Cortex of kidney (tissue), 1 donor: ENCODE measurements at places on chromosomes 1 and 21.

DNA sequence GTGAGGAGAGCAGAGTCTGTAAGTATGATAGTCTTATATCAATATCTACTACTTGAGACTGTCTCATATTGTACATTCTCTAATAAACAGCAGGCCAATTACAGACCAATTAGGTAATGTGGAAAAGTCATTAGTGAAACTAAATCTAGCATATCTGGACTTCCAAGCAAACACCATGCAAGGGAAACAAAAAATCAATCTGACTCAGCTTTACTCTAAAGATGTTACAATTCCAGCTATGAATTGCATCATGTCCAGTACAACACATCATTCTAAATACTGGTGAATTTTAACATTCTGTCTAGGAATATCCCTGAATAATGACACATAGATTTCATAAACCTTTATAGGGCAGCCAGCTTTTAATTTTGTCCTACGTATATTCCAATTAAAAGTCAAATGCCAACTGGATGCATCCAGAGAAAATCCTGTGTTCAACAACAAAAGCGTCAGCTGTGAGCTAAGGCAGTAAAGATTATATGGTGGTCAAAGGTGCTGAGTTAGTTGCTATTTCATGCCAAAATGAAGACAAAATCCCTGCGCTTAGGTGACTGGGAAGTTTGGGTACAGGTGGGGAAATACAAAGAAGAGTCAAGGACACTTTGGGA is 159.3 kb downstream of the TTLL7 start:
- no peak for DNase-seq

- no peak for DNase-seq
Measured at GRCh38 chr1:938088-938683, 14.5 kb downstream of the SAMD11 start.

GRCh38 chr1:246969621-246970020 is 37.9 kb upstream of the AHCTF1 start:
- no peak for DNase-seq

DNA sequence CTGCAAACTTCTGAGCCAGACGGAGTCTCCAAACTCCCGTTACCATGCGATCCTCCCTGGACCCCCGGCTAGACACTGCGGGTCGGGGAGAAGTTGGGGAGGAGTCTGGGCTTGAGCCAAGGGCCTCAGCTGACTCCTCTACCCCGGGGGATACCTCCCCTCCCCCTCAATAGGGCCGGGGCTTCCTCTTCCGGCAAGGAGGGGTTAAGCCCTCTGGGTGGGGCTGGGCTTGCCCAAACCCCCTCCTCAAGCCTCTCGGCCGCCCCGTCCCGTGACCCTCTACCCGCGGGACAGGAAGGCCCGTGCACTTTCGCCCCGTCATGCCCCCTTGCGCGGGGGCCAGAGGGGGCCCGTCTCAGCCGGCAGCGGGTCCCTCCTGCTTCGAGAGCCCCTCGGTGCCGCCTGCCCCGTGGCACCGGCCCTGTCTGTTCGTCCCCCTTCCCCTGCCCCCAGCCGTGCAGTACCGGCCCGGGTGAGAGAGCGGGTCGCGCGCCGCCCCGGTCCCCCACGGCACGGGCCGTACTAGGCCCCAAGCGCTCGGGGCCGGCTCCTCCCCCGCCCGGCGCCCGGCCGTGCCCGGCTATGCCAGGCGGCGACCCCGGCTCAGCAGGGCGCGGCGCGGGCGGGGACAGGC is 652 bp downstream of the ARL8A start:
- DNase-seq = no peak

GRCh38 chr1:31602081-31602480 is 15.4 kb upstream of the HCRTR1 start:
- no peak for DNase-seq

DNA sequence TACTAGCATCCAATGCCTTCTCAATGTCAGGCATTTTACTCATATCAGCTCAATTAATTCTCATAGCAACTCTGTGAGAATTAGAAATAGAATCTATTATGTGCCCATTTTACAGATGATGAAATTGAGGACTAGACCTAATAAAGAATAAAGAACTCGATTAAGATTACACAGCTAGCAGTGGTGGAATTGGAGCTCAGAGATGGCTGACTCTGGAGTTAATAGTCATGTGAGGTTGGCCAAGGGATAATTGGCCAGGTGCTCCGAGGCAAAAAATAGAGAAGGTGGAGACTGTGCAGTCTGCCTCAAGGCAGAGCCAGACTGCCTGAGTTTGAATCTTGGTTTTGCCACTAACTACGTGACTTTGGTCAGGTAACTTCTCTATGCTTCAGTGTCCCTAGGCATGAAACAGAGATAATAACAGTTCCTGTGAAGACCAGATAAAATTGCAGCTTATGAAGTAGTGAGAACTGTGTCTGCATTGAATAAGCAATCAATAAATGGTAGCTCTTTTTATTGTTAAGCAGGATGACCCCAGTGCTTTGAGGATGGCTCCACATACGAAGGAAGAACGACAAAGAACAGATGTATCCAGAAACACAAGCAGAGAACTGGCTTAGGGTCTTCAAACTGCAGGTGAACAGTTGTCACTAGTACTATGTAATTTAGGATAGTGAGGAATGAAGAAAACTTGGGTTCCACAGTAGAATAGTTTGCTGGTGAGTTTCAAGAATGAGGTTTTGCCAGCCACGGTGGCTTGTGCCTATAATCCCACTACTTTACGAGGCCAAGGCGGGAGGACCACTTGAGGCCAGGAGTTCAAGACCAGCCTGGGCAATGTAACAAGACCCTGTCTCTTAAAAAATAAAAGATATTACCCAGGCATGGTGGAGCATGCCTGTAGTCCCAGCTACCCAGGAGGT is 6.9 kb upstream of the CCSAP start:
- DNase-seq = no peak

DNA sequence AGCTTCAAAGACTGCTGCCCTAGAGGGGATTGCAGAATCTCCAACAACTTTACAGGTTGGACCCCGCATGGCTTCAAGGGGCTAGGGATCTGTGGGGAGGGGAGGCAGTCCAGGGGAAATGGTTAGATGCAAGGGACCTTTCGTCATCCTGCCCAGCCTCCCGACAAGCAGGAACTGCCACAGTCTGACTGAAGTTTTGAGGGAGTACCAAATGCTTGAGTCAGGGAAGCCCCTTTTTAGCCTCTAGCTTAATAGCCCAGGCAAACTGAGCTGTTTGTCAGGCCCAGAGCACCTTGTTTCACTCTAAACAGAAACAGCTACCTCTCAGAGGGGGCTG is 1.1 kb downstream of the TOR3A start:
- DNase-seq = no peak

DNA sequence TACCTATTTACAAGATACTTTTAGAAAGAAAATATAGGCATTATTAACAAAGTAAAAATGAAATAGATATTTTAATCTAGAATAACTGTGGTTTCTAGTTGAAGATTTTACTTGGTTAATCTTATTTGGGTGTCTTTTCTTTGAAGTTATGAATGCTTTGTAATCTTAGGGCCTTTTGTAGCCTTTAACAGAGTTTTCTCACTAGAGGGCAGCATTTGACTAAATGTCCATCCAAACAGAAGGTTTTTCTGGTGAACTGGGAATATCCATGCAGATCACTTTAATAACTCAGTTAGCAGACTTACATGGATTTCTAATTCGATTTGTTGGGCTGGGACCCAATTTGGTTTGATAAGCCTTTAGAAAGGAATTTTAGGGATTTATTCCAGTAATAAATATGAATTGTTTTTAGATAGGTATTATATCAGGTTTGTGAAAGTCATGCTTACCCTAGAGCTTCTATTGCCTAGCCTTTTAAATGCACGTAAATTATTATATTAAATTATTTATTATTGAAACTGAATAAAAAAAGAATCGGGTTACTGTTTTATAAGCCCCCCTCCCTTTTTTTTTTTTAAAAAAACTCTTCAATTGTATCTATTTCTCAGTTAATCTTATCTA is 119.7 kb downstream of the ZNF326 start:
- DNase-seq = no peak

GRCh38 chr1:116268211-116268610 is 104.8 kb upstream of the ATP1A1 start:
- no peak for DNase-seq

GRCh38 chr21:45200581-45201296 is 87.0 kb downstream of the POFUT2 start:
- DNase-seq = no peak

GRCh38 chr1:85243372-85243771 is 16.1 kb downstream of the C1orf52 start:
- DNase-seq = no peak

DNA sequence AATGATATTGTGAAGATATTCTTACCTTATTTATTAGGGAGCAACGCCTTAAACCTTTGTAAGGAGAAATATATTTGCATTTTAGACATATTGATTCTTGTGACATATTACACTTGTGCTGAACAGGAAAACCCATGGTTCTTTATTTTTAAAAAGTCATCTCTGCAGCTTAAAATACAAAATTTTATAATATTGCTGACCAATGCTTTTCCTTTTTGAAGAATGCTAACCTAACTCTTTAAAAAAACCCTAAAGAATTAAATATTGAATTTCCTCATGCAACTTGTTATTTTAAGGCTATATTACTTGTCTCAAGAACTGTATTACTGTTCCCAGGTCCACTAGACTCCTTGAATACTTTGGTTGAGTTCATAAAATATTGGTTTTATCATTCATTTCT is 99.0 kb downstream of the NEK7 start:
- DNase-seq = no peak

DNA sequence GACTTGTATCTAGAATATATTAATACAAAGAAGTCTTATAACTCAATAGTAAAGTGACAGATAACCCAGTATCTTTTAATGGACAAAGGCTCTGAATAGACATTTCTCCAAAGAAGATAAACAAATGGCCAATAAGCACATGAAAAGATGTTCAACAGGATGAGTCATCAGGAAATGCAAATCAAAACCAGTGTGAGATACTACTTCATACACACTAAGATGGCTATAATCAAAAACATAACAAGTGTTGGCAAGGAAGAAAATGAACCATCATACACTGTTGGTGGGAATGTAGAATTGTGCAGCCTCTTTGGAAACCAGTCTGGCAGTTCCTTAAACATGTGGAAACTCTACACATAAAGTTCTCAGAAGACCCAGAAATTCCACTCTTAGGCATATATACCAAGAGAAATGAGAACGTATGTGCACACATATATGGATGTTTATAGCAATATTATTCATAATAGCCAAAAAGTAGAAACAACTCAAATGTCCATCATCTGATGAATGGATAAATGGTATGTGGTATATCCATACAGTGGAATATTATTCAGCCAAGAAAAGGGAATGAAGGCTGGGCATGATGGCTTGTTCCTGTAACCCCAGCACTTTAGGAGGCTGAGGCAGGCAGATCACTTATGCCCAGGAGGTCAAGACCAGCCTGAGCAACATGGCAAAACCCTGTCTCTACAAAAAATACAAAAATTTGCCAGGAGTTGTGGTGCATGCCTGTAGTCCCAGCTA is 9.9 kb upstream of the MPL start:
- no peak for DNase-seq

- no peak for DNase-seq
Measured at GRCh38 chr1:241924080-241924808, 33.3 kb upstream of the BECN2 start.

DNA sequence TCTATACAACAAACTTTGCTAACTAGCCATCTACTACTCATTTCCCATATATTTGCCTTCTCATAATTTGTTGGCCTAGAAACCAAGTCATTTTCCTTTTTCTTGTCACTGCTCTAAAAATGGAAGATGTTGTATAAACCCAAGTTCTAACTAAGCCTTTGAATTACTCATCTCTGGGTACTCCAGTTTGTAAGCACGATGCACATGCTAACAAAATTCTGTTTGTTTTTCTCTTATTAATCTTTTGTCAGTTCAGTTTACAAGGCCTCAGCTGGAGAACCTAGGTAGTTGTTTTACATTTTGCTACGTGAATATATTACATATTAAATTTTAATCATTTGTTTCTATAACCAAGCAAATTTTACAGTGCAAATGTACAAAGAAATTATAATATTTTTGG is 663.2 kb upstream of the RGS18 start:
- no peak for DNase-seq

GRCh38 chr1:7456722-7457082 is 314.4 kb upstream of the VAMP3 start:
- DNase-seq = no peak

GRCh38 chr1:183419399-183419798 is 1.2 kb upstream of the NMNAT2 start:
- no peak for DNase-seq

DNA sequence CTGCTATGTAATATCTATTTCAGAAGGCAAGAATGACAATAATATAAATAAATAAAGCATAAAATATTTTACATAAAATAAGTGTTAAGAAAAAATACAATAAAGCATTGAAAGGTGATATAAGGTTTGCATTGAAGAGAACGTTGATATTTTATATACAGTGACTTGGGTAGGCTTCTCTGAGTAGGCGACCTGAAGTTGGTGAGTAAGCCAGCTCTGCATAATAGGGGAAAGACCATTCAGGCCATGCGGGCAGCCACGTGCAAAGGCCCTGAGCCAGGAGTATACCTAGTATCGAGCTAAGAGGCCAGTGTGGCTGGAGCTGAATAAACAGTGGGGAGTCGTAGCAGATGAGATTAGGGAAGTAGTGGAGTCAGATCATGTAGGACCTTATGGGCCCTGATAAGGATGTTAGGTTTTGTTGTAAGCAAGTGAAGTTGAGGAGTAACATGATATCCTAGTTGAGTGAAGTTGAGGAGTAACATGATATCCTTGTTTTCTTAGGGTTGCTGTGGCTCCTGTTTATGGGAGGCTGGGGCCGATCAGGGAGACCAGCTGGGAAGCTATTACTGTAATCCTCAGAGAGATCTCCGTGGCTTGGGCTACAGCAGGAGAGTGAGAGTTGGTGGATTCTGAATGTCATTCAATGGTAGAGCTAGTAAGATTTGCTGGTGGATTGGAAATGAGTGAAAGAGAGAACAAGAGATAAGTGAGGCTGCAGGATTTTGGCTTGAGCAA is 22.0 kb downstream of the KCNK1 start:
- DNase-seq = no peak

DNA sequence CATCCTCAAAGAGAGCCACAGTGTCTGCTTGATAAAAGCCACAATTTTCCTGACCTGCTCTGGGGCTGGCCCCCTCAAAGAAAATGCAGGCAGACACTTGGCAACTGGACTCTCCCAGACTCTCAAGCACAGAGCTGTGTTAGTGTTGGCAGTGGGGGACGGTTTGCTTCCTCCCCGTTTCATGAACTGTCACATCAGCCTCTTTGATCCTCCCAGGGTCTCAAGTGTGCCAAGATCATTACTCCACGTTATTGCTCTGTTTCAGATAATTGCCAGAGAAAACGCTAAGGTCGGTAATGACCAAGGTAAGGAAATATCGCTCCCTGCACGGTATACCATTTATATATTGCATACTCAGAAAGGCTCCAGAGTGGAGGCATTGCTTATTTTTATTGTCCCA is 138.8 kb downstream of the NTMT2 start:
- DNase-seq = no peak

GRCh38 chr1:7267493-7267892 is 482.2 kb downstream of the CAMTA1 start:
- no peak for DNase-seq

DNA sequence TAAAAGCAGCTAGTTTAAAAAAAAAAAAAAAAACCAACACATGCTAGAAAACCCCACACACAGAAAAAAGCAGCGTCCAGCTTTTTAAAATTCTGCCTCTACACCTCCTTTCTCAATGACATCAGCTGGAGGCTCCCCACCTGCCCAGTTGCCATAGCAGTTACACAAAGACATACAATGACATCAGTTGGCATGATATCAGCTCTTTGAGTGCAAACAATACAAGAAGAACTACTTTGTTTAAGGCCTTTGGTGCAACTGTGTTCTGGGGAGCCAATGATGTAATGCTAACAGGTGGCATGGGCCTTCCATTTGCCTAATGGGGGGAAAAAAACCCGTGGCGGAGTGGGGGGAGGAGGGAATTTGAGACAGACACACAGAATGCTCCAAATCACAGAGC is 32.9 kb downstream of the DUSP10 start:
- no peak for DNase-seq
